CMK (cell line): ENCODE measurements at places on chromosomes 16 and 17.

- no peak for DNase-seq
These were observed 7.7 kb upstream of the CIBAR2 start for GRCh38 chr16:85120006-85120340.

DNA sequence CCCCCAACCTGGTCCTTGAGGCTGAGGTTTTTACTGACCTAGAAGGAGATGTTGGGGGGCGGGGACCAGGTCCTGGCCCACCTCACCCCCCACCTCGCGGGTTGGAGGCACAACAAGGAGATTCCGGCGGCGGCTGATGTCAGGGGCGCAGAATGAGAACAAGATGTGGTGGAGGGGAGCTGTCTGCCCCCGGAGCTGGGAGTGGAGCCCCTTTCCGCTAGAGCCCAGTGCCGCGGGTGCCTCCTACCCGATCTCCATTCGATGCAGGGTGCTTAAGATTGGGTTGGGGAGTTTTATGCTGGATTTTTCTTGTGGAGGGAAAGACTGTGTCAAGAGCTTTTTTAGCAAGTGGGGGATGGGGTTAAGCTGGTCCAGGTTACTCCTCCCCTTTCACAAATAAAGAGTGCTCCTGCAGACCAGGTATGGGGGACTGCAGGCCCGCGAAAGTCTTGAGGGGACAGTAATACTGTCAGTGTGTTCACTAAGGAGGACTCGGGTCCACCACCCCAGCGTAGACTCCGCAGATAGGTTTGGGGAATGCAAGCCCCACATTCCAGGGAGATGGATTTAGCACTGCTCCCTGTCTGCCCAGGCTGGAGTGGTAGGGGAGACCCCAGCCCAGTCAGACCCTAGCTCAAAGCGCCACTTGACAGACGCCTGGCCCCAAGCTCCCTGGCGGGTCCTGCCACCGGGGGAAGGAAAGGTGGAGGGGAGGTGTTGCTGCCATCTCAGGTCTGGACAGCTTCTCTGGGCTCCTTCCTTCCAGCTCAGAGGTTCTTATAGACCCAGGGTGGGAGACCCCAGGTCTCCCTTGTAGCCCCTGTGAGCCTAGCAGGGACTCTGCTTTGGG lies 2.0 kb downstream of the CACNA1G start:
- DNase-seq = no peak

DNA sequence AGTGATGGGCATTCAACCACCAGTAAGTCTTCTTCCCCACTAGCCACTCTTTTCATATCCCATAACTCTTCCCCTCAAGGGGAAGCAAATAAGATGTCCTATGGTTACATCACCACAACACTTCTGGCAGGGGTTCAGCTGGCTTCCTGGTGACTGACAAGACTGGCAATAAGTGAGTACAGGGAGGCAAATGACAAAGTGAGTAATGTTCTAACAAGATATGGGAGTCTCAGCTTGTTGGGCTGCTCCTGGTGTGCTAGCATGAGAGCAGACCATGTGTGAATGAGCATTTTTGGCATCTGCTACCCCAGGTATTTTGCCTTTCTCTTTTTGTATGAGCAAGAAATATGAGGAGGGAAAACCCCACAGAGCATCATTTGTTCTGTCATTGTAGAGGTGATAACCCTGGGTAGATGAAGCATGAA lies 9.9 kb downstream of the TMIGD1 start:
- DNase-seq = no peak

DNA sequence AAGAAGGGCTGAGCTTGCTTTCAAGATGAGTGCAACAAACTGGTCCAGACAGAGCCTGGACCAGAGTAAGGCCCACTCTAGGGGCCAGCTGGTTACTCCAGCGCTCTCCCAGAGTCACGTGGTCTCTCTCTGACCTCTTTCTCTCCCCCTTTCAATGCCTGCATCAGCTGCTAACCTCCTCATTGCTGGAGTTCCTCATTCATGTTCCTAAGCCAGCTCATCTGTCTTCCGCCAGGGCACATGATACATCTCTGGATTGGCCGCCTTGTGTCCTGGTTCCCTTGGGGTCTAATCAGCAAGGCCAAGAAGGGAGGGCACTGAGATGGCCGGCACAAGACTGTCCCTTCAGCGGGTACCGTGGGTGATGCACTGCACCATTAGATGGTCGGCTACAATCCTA lies 26.9 kb upstream of the ZFP90 start:
- DNase-seq = no peak

DNA sequence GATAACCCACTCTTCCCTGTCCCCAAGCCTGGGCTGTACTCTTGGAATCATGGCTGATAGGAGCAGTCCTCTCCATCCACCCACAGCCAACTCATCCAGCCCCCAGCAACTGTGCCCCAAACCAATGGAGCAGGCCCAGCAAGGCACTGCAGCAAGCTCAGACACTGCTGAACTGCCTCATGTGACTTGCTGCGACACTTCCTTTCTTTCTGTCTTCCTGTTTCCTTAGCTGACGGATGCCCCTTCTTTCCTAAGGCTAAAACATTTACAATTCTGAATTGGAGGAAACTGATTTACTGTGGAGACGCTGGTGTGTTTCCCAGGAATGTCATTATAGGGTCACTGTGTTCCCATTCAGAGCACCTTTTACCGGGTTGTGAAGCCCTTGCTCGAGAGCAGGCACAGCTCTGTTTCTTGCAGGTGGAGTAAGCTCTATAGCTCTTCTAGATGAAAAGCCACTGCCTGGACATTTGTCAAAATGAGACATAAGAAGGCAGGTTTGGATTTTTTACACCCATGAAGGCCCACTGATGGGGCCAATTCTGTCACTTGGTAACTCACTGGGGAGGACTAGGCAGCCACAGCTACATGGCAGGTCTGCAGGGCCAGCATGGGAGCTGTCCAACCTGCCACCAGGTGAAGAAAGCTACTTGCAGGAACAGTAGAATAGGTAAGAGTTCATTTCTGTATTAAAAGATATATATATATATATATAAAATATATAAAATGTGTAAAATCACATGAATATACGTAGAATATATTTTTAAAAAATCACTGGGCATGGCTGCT lies 27.4 kb downstream of the TMEM11 start:
- DNase-seq = no peak

DNA sequence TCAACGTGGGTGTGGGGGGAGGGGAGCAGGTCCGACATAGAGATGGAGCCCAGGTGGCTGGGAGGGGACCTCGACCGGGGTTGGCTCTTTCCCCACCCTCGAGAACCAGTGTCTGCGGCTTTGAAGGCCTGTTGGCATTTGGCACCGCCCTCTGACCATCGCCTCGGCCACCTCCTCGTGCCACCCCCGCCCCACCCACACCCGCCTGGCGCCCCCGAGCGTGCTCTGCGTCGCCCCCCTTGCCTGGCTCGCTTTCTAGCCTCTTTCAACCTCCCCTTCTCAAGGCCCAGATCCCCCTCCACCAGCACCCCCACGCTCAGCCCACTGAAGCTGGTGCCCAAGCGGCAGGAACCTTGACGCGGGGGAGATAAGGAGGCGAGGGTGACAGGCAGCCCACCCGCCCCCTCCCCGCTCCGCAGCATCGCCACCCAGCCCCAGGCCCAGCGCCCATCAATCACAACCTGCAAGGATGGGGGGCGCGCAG lies 619 bp downstream of the CACNB1 start:
- DNase-seq = no peak

- no peak for DNase-seq
These were observed 11.1 kb downstream of the TSPOAP1 start for GRCh38 chr17:58317421-58318064.

DNA sequence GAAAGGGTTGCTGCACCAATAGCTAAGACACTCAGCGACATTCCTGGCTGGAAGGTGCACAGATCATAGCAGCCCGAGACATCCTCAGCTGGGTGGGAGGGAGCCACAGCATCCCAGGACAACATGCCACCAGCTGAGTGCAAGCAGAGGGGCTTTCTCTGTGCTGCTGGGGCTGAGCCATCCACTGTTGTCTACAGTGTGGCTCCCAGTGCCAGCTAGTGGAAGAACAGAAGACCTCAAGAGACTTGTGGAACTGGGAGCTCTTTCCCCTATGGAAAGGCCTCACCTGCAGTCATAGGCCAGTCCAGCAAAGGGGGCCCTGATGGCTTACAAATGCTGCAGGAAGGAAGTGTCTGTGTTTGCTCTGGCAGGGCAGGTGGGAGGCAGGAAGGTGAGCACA lies 131.0 kb downstream of the C16orf78 start:
- DNase-seq = no peak

GRCh38 chr17:64202683-64203344 lies 60.2 kb downstream of the TEX2 start:
- no peak for DNase-seq

DNA sequence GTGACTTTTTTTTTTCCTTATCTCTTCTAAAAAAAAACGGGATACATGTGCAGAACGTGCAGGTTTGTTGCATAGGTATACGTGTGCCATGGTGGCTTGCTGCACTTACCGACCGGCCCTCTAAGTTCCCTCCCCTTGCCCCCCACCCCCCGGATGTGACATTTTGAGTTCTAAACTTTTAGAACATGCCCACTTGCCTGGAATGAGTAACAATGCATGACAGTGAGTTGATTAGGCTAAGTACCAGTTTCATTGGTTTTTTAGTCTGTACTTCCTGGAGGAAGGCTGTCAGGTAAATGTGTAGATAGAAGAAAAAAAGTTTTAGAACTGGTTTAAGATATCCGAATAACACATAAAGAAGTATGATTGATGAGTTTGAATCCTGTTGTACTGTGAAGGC lies 4.0 kb downstream of the BPTF start:
- DNase-seq = no peak

GRCh38 chr16:75559564-75560372 lies 3.7 kb upstream of the TMEM231 start:
- no peak for DNase-seq

DNA sequence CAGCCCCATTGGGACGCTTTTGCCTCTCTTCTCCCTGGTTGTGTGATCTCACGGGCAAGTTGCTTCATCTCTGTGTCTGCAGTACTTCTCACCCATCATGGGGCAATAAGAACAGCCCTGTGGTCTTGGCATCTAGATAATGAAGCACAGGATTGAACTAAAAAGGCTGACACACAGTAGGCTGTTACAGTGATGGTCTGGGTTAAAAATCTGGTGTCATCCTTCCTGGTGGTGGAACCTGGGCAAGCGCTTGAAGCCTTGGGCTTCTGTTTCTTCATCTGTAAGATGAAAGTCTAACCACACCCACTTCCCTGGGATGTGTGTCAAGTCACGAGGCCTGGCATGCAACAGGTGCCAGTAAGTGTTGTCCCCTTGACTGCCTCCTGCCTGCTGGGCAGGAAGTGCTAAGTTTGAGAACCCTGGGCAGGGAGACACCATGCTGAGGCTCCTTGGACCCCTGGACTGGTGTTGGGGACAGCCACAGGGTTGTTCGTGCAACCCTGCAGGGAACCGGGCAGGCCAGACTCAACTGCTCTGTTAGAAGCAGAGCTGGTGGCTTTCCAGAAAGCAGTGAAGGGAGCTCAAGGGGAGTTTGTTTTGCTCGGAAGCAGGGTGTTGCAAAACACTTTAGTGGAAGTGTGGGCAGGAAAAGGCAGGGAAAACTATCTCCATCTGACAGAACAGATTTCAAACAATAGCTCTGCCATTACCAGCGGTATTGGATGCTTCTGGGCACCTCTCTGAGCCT lies 5.9 kb upstream of the MAP2K3 start:
- no peak for DNase-seq

GRCh38 chr16:48535831-48536613 lies 74.0 kb downstream of the N4BP1 start:
- no peak for DNase-seq

GRCh38 chr16:2086812-2087747 lies 39.3 kb downstream of the TSC2 start:
- DNase-seq = no peak

DNA sequence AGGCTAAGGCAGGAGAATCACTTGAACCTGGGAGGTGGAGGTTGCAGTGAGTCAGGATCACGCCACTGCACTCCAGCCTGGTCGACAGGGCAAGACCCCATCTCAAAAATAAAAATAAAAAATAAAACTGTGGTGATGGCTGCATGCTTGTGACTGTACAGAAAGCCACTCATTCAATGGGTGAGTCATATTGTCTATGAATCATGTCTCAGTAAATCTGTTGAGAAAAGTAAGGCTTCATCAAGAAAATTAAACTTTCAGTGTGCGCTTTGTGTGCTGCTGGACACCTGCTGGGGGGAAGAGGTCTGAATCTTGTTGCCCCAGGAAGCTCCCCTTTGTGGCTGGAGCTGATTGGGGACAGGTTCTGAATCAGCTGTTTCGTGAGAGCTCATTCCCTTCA lies 11.3 kb downstream of the NUBP1 start:
- no peak for DNase-seq

DNA sequence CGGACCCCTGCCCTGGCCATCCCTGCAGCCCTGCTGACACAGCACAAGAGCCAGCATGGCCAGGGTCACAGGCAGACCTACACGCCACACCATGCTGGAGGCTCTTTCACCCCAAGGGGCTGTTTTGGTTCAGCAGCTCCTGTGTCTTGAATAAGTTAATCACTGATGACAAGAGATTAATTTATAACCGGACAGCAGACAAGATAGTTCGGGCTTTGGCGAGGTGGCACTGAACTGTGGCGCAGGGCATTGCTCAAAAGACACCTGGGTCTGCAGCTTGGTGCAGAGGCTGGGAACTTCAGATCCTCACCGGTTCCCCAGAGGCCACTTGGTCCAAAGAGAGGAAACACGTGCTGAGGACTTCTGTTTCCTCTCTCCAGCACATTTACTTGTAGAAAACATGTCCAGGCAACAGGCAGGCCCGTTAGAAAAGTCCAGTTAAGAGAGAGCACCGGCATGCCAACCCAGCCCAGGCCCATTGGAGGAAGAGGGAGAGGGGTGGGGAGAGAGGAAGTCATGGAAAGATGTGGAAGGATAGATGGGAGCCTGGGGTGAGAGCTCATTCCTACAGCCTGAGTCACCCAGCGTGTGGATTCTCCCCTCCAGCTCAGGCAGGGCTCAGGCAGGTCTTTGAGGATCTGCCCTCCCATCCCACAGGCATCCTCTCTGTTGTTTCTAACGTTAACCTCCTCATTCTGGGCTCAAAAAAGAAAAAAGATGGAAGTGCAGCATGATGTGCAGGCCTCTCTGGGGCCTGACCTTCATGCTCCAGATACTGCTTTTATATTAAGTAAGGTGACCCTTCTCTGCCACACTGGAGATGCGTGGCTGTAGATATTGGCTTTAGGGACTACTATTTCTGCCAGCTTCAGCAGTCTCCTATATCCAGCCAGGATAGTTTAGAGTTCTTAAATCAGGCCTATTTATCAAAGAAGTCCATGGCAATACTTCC lies 80.0 kb upstream of the HNF1B start:
- DNase-seq = no peak

DNA sequence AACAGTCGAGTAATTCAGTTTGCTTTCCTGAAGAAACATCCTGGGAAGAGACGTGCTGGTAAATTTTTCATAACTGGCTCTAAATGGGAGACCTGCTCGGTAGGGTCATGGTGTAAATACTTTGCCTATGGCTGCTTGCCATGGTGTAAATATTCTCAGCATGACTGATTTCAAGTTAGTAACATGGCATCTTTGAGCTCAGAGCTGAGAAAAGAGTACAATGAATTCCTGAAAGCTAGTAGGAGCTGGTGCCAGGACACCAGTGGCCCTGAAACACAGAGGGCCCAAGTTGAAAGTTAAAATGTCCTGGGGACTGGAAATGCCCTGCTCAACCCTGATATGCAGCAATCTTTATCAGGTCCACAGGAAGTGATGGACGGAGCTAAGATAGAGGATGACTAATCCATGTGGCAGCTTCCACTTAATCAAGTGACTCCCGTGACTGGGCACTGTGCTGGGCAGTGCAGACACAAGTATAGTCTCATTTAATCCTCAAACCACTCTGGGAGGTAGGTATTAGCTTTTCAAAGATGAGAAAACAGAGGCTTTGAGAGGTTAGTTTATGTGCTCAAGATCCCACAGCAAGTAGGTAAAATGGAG lies 130.1 kb upstream of the ADAMTS18 start:
- no peak for DNase-seq

- DNase-seq = peak; percentile 69
These were observed 5.2 kb downstream of the CCR7 start for GRCh38 chr17:40559954-40560591.
